Kidney tubule cell (primary cell): ENCODE measurements at places on chromosomes 4 and X.

GRCh38 chr4:122364700-122365404, 14.0 kb upstream of the ADAD1 start:
- no peak for DNase-seq

- peak; percentile 60 for DNase-seq
These were observed 555.9 kb upstream of the DIPK2B start for GRCh38 chrX:45756557-45756956.

GRCh38 chr4:38310446-38311043, 350.3 kb downstream of the PTTG2 start:
- DNase-seq, result peak; percentile 61

DNA sequence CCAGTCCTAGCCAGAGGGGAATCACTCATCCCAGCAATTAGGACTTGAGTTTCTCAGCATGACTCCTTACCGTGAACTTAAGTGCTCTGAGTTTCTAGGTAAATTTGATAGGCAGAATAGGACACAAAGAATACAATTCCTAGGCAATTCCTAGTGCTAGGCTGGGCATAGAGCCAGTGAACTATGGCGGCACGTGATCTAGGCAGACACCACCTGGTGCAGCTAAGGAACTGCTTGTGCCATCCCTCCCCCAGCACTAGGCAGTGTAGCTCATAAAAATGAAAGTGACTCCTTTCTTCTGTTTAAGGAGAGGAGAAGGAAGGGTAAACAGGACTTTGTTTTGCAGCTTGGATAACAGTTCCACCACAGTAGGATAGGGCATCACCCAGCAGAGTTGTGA, 736.3 kb upstream of the PCDH7 start:
- DNase-seq, result no peak

DNA sequence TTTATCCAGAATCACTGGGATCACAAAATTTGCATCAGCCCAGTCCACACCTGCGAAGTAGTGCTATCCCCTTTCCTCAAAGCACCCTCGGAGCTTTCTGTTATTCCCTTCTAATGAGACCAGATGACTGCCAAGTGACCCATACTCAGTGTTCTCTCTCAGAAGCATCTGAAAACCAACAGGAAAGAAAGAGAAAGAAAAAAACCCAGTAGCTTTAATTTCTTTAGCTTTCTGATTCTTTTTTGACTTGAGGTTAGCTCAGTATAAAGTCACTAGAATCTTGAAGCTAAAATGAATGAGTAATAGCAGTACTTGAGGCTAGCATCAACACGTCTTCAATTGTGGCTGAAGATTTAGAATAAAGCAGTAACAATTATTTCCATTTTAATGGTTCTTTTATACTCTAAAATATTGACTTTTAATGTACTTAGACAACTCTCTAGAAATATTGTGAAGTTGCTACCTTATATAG, 124.4 kb downstream of the ANK2 start:
- DNase-seq, result no peak

GRCh38 chr4:108037884-108038283, 48.2 kb downstream of the HADH start:
- no peak for DNase-seq

DNA sequence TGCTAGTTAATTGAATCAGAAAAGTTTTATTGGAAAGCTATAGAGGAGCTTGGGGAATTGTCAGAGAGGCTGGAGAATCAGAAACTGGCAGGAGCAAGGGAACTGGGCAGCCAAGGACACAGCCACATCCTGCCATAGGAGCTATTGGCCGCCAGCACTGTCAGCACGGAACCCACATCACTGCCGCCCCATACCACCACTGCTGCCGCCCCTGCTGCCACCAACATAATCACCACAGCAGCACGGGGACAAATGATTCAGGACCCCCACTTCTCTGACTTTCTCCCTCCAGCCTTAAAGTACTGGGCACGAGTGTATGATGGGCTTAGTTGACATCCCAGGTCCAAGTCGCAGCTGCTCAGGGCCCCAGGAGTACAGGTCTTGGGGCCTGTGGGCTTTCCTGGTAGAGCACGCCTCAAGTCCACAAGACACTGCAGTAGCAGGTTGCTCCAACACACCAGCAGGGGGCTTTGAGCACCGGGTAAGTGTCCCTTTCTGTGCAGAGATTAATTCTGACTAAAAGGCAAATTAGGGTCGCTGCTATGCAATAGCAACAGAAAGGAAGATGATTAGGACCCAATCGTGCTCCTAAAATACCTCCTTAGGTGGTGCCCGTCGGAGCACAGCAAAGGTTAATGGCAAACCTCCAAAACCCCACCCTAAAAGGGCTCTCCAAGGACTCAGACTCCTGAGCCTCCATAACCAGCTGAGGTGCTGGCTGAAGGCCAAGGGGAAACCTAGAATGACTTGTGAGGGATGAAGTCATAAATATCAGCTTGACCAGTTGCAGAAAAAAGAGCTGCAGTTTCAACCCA, 6.9 kb downstream of the PJA1 start:
- peak; percentile 88 for DNase-seq

DNA sequence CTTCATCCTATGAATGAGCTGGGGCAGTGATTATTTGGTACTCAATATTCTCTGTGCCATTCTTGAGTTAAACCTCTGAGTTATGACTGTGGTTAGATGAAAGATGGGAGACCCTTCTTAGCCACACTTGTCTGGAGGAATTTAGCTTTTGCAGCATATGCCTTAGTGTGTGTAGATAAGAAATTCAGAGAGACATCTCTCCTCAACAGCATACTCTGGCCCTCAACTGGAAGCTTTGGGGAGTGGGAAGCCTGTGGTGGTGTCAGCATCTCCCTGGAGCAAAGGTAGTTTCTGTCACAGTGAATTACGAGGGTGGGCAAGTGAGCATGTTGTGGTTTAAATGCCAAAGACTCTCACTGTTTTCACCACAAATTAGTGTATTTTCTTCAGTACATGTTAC, 58.7 kb downstream of the UGT2A3 start:
- DNase-seq, result no peak

GRCh38 chrX:39377157-39377556, 575.9 kb downstream of the MID1IP1 start:
- no peak for DNase-seq

DNA sequence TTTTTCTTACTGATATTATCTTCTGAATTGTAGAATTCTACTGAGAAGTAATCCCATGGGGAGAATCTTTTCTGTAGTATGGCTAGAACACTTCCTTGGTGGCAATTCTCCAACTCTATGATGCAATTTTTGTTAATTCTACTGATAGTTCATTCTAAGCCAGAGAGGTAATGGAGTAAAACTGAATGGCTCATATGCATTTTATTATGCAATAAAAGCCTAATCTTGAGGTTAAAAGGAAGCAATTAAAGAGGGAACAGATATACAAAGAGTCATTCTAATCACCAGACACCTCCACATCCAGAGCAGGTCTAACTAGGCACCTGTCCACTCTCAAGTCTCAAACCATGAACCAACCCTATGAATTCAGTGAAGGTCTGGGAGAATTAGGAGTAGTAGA, 9.7 kb downstream of the RAP2C start:
- DNase-seq, result peak; percentile 3

- peak; percentile 35 for DNase-seq
These were observed 46.7 kb downstream of the CXorf49B start for GRCh38 chrX:71809886-71810285.

- DNase-seq, result no peak
These were observed 656.6 kb downstream of the ANKRD50 start for GRCh38 chr4:124055896-124056295.

GRCh38 chr4:117691572-117692351, 342.5 kb upstream of the NDST3 start:
- DNase-seq, result no peak

DNA sequence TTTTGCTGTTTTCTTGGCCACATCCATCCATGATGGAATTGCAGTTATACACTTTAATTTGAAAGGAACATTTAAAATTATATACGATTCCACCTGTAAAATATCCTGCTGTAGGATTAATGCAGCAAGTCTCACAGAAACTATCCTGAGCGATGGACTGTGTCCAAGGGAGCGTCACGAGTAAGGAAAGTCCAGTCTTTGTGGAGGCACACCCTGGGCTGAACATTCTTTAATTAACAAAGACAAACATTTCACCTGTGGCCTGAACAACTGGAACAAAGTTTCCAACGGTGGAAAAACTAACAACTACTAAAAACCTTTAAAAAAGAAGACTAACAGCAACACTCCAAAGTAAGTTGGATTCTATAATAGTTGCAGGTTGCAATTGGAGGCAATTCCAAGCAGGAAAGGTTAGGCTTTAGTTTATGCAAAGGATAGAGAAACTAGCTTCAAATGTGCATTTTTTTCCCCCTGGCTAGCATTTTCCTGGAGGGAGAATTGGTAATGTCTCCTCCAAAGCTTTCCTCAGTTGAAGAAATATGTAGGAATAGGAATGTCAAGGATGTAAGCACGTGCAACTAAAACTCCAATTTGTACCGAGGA, 11.0 kb downstream of the EREG start:
- DNase-seq, result peak; percentile 59

GRCh38 chrX:47218280-47218919, at the start of gene CDK16:
Gene CDK16, plus strand, starts transcription at chrX:47218681. Its CDS starts 4,877 bp downstream, at chrX:47223558.
- DNase-seq, result peak; percentile 89
